ENCODE measurements at places on chromosomes 3 and 15. TPM values are rescaled to one million over a fixed set of nuclear protein-coding genes. Genes with fewer than 3 reads are reported as not detected.

DUOX1 gene
- total RNA-seq, result not detected

ZDHHC19 gene
- total RNA-seq, result 1.3 TPM

CSPG4 gene
- total RNA-seq, result 10.2 TPM

GOLGA8Q gene
- total RNA-seq, result 2.1 TPM

GALNT15 gene
- total RNA-seq, result 3.7 TPM

NTRK3 gene
- 1.7 TPM for total RNA-seq

SCAANT1 gene
- not detected for total RNA-seq

NFKBIZ gene
- 10.1 TPM for total RNA-seq

PEAK1 gene
- 102 TPM for total RNA-seq

DNA sequence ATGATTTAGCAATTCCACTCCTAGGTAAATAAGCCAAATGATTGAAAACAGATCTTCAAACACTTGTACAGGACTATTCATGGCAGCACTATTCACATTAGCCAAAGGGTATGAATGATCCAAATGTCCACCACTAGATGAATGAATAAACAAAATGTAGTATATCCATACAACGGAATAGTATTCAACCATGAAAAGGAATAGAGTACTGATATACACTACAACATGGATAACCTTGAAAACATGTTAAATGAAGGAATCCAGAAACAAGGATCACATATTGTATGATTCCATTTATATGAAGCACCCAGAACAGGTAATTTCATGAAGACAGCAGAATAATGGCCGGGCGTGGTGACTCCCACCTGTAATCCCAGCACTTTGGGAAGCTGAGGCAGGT, 78.2 kb upstream of the IGF1R start:
- H3K27ac ChIP-seq, result no peak overlapping the region
- no peaks in the 10 kb centered on the region for H3K4me1 ChIP-seq
- no peaks in the 10 kb centered on the region for H3K36me3 ChIP-seq

GRCh38 chr3:57675530-57675929, 17.3 kb downstream of the DENND6A start:
- no peaks in the 10 kb centered on the region for H3K27me3 ChIP-seq
- peaks cover 9% of the 10 kb centered on the region for H3K4me1 ChIP-seq
- H3K36me3 ChIP-seq, result peaks cover 48% of the 10 kb centered on the region
- H3K4me3 ChIP-seq, result no peak overlapping the region

DNA sequence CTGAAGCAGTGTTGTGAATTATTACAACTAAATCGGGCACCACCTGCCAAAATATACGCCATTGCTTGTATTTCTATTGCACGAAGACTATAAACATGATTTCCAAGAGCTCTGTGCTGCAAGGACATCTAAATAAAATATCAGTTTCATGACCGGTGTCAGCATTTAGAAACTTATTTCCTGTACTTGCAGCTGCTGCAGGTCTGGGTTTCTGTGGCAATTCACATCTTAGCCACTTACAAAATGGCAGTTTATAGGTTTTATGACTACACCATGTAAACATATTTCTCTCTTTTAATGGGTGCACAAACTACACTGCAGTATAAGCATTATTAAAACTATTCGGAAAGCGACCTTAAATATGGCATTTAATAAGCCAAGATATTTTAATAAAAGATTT, 359.4 kb downstream of the VPS13C start:
- no peaks in the 10 kb centered on the region for H3K36me3 ChIP-seq
- no peak overlapping the region for H3K27ac ChIP-seq
- H3K4me3 ChIP-seq, result no peak overlapping the region
- no peak for DNase-seq
- H3K4me1 ChIP-seq, result no peaks in the 10 kb centered on the region

GRCh38 chr3:10470120-10471053, 35.0 kb downstream of the ATP2B2 start:
- peaks cover 55% of the 10 kb centered on the region for H3K27me3 ChIP-seq
- H3K4me3 ChIP-seq, result no peak overlapping the region
- no peak for DNase-seq
- no peaks in the 10 kb centered on the region for H3K4me1 ChIP-seq
- no peaks in the 10 kb centered on the region for H3K36me3 ChIP-seq

DNA sequence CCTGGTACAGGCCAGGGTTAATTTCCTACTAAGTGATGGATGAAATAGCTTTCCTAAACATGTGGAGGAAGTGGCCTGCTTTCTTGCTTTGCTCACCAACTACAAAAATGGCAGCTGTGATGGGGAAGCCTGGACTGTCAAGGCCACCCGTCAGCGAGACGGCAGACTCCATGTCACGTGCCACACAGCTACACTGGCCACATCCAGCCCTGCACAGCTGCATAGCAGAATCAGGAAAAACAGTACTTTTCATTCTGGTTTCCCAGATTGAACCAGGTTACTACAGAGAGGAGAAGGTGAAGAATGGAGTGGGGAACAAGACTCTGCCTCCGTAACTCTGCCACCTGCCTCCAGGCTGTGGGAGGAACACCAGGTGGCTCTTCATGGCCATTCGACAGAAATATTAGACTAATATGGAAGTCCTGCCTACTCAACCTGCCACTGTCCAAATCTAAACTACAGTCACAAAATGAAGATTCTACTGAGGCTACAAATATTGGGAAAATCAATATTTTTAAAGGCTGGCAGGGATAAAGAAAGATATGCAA, 174.3 kb downstream of the MAGI1 start:
- no peaks in the 10 kb centered on the region for H3K36me3 ChIP-seq
- H3K27me3 ChIP-seq, result no peaks in the 10 kb centered on the region
- H3K4me1 ChIP-seq, result peaks cover 2% of the 10 kb centered on the region
- H3K27ac ChIP-seq, result no peak overlapping the region
- no peak for DNase-seq

- H3K36me3 ChIP-seq, result peaks cover 14% of the 10 kb centered on the region
- no peak overlapping the region for H3K27ac ChIP-seq
- no peak for DNase-seq
- no peaks in the 10 kb centered on the region for H3K4me1 ChIP-seq
These were observed 13.4 kb downstream of the WDR48 start for GRCh38 chr3:39065197-39065596.

DNA sequence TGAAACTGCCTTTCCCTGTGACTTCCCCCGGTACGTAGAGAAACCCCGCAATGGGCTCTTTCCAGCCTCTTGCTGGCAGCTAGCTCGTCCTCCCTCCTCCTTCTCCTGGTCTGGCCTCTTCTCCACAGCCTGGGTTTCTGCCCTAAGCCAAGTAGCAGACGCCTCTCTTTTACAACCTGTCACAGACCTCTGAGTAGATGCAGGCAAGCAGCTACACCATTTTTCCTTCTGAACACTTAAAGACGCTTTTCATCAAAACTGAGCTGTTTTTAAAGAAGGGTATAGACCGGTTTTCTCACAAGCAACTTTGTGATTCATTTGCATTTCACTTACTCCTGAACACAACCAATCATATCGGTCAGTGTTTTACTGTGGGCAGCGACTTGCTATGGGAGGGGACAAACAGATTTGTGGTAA, 32.0 kb downstream of the ADAMTSL3 start:
- no peak overlapping the region for H3K4me3 ChIP-seq
- no peak for DNase-seq

DNA sequence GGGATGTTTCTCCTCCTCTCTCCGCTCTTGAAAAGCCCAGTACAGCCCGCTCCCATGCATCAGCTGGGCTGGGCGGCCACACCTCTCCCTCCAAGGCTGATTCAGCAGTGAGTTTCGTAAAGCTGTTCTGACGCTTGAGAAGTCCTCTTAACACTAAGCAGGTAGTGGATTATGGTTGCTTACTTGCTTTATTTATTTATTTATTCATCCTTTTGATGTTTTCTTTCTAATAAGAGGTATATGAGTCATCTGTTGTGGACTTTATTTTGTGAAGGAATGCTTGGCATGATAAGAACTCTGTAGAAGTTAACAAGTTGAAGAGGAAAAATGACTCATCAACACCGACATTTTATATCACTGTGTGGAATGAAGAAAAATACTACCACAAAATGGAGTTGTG, 285.0 kb downstream of the SQOR start:
- H3K27me3 ChIP-seq, result no peaks in the 10 kb centered on the region
- DNase-seq, result no peak
- no peaks in the 10 kb centered on the region for H3K36me3 ChIP-seq
- peak overlapping the region; percentile 5 for H3K27ac ChIP-seq
- no peak overlapping the region for H3K4me3 ChIP-seq
- peaks cover 26% of the 10 kb centered on the region for H3K4me1 ChIP-seq

- no peak overlapping the region for H3K4me3 ChIP-seq
- no peaks in the 10 kb centered on the region for H3K36me3 ChIP-seq
- no peaks in the 10 kb centered on the region for H3K27me3 ChIP-seq
- no peak overlapping the region for H3K27ac ChIP-seq
These were observed 55.3 kb upstream of the SYN2 start for GRCh38 chr3:11948866-11949265.

GRCh38 chr3:31960793-31961431, 20.1 kb downstream of the OSBPL10 start:
- no peak overlapping the region for H3K4me3 ChIP-seq
- DNase-seq, result no peak
- H3K36me3 ChIP-seq, result no peaks in the 10 kb centered on the region
- H3K4me1 ChIP-seq, result peaks cover 32% of the 10 kb centered on the region
- no peaks in the 10 kb centered on the region for H3K27me3 ChIP-seq
- H3K27ac ChIP-seq, result peak overlapping the region; percentile 71

- peak overlapping the region; percentile 63 for H3K27ac ChIP-seq
- no peak for DNase-seq
- peak overlapping the region; percentile 54 for H3K4me3 ChIP-seq
- peaks cover 100% of the 10 kb centered on the region for H3K4me1 ChIP-seq
- H3K36me3 ChIP-seq, result no peaks in the 10 kb centered on the region
These were observed 174.1 kb downstream of the KLHL25 start for GRCh38 chr15:85620690-85621049.

DNA sequence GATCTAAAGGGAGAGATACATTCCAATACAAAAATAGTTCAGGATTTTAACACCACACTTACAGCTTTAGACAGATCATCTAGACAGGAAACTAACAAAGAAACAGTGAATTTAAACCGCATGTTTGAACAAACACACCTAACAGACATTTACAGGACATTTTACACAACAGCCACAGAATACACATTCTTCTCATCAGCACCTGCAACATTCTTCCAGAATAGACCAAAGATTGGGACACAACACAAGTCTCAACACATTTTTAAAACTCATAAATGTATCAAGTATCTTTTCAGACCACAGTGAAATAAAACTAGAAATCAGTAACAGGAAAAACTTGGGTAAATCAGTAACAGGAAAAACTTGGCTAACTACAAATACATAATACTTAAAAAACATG, 256.3 kb downstream of the MCTP2 start:
- H3K36me3 ChIP-seq, result no peaks in the 10 kb centered on the region
- H3K4me1 ChIP-seq, result no peaks in the 10 kb centered on the region
- no peak for DNase-seq
- no peak overlapping the region for H3K27ac ChIP-seq
- H3K4me3 ChIP-seq, result no peak overlapping the region
- no peaks in the 10 kb centered on the region for H3K27me3 ChIP-seq

- no peak overlapping the region for H3K27ac ChIP-seq
- no peak for DNase-seq
- H3K4me3 ChIP-seq, result no peak overlapping the region
- H3K4me1 ChIP-seq, result no peaks in the 10 kb centered on the region
- H3K36me3 ChIP-seq, result no peaks in the 10 kb centered on the region
These were observed 7.8 kb downstream of the BNC1 start for GRCh38 chr15:83276661-83277060.

- H3K27me3 ChIP-seq, result no peaks in the 10 kb centered on the region
- no peak overlapping the region for H3K27ac ChIP-seq
- no peak for DNase-seq
- no peaks in the 10 kb centered on the region for H3K36me3 ChIP-seq
- H3K4me3 ChIP-seq, result no peak overlapping the region
- no peaks in the 10 kb centered on the region for H3K4me1 ChIP-seq
These were observed 27.4 kb upstream of the ATP10A start for GRCh38 chr15:25890529-25890928.

DNA sequence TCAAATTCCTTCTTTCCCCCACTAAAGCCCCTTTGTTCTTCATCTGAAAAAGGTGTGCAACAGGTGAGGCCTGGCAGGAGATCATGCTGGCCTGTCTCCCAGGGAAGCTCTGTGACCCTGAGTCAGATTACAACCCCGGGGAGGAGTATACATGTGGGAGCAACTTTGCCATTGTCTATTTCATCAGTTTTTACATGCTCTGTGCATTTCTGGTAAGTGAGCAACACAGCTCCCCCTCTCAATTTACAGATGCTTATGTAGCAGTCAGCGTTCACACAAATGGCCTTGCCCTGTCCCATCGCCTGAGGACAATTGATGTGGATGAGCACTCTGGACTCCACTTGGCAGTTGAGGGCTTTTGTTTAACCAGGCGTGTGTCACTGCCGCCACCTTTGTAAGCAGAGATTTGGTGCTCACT, 70.4 kb downstream of the CHDH start:
- DNase-seq, result no peak
- no peaks in the 10 kb centered on the region for H3K27me3 ChIP-seq
- no peak overlapping the region for H3K4me3 ChIP-seq
- no peaks in the 10 kb centered on the region for H3K36me3 ChIP-seq
- H3K27ac ChIP-seq, result no peak overlapping the region

DNA sequence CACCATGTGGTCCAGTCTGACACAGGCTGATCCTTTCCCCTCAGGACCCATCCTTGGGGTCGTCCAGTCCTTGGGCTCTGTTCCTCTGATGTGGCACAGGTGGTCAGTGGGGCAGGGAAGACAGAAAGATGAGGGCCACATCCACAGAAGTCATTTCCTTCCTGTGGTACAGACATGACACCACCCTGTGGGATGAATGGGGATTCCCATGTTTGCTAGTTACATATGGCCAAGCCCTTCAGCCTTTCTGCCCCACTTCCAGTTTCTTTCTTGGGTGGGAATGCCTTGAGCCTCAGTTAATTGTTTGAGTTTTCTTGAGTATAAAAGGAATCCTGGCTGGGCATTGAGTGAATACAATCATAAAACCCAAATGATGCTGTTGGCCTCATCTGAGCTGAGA, 284.7 kb upstream of the CTDSPL start:
- no peak overlapping the region for H3K27ac ChIP-seq
- peaks cover 41% of the 10 kb centered on the region for H3K4me1 ChIP-seq
- H3K27me3 ChIP-seq, result no peaks in the 10 kb centered on the region
- no peak for DNase-seq
- H3K36me3 ChIP-seq, result no peaks in the 10 kb centered on the region

- no peaks in the 10 kb centered on the region for H3K4me1 ChIP-seq
- H3K27me3 ChIP-seq, result no peaks in the 10 kb centered on the region
- H3K36me3 ChIP-seq, result no peaks in the 10 kb centered on the region
- no peak overlapping the region for H3K27ac ChIP-seq
- DNase-seq, result no peak
- no peak overlapping the region for H3K4me3 ChIP-seq
These were observed 34.9 kb downstream of the MED12L start for GRCh38 chr3:151120409-151120808.

- no peaks in the 10 kb centered on the region for H3K36me3 ChIP-seq
- no peaks in the 10 kb centered on the region for H3K27me3 ChIP-seq
- no peak overlapping the region for H3K27ac ChIP-seq
- no peak for DNase-seq
These were observed 154.3 kb upstream of the ZBTB20 start for GRCh38 chr3:115301364-115301860.
